ENCODE measurements at places on chromosomes 7 and 10.

GRCh38 chr10:78849115-78849514 is 219.7 kb upstream of the ZMIZ1 start:
- no peak for DNase-seq
- no peak overlapping the region for H3K4me3 ChIP-seq
- H3K27ac ChIP-seq, result no peak overlapping the region
- no peaks in the 10 kb centered on the region for H3K36me3 ChIP-seq
- H3K27me3 ChIP-seq, result no peaks in the 10 kb centered on the region

DNA sequence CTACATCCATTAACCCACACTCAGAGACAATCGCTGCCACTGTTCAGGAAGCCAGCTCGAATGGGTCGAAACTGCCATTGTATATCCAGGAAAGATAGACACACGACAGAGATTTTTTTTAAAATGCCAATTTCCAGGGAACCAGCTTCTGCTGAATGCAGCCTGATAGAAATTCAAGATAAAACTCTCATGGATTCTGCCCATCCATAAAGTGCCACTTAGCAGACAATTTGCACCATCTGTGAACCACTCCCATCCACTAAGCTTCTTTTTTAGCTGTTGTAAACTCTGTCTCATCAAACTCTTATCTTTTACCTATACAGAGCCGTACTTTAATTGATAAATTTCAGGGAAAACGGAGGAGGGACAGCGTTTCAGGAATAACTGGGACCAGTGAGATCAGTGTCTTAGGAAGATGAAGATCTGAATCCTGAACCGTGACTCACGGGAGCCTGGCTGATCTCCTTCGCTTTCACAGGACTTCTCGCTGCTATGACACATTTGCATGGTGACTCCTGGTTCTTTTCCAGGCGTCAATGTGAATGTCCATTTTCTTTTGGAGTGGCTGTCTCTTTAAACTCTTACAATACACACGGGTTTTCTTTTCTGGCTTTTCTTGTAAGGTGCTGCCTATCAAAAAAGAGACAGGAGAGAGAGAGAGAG is 103.4 kb downstream of the FAM204A start:
- peaks cover 5% of the 10 kb centered on the region for H3K27me3 ChIP-seq
- H3K4me3 ChIP-seq, result no peak overlapping the region
- H3K27ac ChIP-seq, result no peak overlapping the region
- no peak for DNase-seq

DNA sequence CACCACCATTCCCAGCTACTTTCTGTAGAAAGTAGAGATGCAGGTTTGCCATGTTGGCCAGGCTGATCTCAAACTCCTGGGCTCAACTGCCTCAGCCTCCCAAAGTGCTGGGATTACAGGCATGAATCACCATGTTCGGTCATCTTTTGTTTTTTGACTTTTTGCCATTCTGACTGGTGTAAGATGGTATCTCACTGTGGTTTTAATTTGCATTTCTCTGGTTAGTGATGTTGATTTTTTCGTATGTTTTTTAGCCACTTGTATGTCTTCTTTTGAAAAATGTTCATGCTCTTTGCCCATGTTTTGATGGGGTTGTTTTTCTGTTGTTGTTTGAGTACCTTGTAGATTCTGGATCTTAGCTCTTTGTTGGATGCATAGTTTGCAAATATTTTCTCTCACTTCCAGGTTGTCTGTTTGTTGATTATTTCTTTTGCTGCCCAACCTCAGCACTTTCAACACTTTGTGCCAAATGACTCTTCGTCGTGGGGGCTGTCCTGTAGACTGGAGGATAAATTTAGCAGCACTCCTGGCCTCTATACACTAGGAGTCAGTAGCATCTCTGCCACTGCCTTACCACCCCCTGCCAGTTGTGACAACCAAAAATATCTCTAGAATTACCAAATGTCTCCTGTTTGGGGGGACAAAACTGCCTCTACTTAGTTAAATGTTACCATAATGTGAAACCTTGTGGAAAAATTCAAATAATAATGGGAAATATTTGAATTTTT is 6.5 kb upstream of the CPED1 start:
- H3K4me3 ChIP-seq, result no peak overlapping the region
- H3K36me3 ChIP-seq, result peaks cover 1% of the 10 kb centered on the region
- peaks cover 8% of the 10 kb centered on the region for H3K4me1 ChIP-seq
- H3K27me3 ChIP-seq, result peaks cover 12% of the 10 kb centered on the region
- no peak for DNase-seq
- H3K27ac ChIP-seq, result peak overlapping the region; percentile 25

DNA sequence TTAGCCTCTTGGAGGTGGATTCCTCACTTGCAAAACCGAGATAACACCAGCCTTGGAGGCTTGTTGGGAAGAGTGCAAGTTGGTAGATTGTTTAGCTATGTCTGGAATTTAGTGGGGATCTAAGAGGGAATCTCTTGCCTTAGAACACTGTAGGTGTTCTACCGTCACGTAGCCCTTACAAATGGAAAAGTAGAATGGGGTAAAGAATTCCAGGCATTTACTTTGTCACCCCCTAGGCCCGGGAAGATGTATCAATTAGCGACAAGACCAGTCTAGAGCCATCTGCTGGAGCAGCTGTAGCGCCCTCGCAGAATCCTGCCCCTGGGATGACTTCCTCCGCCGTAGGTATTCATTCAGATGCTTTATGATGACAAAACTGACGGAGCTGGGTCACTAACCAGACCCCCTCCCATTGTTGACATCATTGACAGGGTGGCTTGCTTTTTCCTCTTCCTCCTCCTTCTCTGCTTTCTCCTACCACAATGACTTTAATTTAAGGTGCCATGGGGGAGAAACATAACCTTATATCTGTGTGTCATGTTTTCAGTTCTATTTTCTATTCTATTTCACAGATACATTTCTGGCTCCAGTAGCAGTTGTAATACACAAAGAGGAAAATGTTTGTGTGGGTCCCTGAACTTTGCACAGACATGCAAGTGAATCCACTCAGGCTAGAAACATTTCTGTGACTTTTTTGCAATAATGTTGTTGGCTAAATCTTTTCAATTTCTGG is 262.6 kb upstream of the LYZL1 start:
- no peaks in the 10 kb centered on the region for H3K4me1 ChIP-seq
- no peak for DNase-seq
- H3K27ac ChIP-seq, result no peak overlapping the region
- H3K36me3 ChIP-seq, result no peaks in the 10 kb centered on the region

DNA sequence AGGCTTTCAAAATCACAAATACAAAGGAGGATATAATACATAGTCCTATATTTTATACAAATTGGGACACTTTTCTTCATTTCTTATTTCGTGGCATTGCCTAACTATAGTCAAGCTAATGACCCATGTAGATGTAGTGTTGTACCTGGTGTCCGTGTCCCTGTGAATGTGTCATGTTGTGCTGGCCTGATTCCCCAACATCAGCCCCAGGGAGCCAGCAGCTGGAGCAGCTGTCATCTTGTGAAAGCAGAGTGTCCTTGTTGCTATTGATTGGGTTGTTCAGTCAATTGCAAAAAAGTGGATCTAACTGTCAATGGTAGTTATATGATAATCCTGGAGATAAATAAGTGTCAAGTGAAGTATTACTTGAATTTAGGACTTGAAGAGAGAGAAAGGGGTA is 86.3 kb downstream of the KAT6B start:
- no peaks in the 10 kb centered on the region for H3K27me3 ChIP-seq
- DNase-seq, result no peak
- H3K36me3 ChIP-seq, result peaks cover 2% of the 10 kb centered on the region
- H3K27ac ChIP-seq, result no peak overlapping the region

GRCh38 chr10:97333351-97333600 is 1.3 kb downstream of the FRAT2 start:
- H3K27ac ChIP-seq, result peak overlapping the region; percentile 75
- H3K27me3 ChIP-seq, result peaks cover 24% of the 10 kb centered on the region
- peak overlapping the region; percentile 86 for H3K4me3 ChIP-seq

- H3K27ac ChIP-seq, result no peak overlapping the region
- H3K36me3 ChIP-seq, result no peaks in the 10 kb centered on the region
- no peak for DNase-seq
These were observed 9.9 kb downstream of the C7orf57 start for GRCh38 chr7:48045195-48045765.

GRCh38 chr7:85041605-85042216 is 145.1 kb downstream of the SEMA3D start:
- DNase-seq, result no peak
- H3K36me3 ChIP-seq, result no peaks in the 10 kb centered on the region
- no peaks in the 10 kb centered on the region for H3K4me1 ChIP-seq
- H3K27me3 ChIP-seq, result no peaks in the 10 kb centered on the region
- no peak overlapping the region for H3K27ac ChIP-seq
- H3K4me3 ChIP-seq, result no peak overlapping the region

- no peak overlapping the region for H3K4me3 ChIP-seq
- no peaks in the 10 kb centered on the region for H3K36me3 ChIP-seq
These were observed 71.3 kb upstream of the CSTF2T start for GRCh38 chr10:51770709-51771108.

- no peak overlapping the region for H3K4me3 ChIP-seq
- no peaks in the 10 kb centered on the region for H3K4me1 ChIP-seq
- H3K27ac ChIP-seq, result no peak overlapping the region
- H3K36me3 ChIP-seq, result no peaks in the 10 kb centered on the region
These were observed 215.3 kb upstream of the ZNF32 start for GRCh38 chr10:43863859-43864591.

- peaks cover 22% of the 10 kb centered on the region for H3K4me1 ChIP-seq
- H3K36me3 ChIP-seq, result peaks cover 4% of the 10 kb centered on the region
- peak overlapping the region; percentile 71 for H3K4me3 ChIP-seq
- peaks cover 5% of the 10 kb centered on the region for H3K27me3 ChIP-seq
- DNase-seq, result no peak
- H3K27ac ChIP-seq, result no peak overlapping the region
These were observed 41.6 kb upstream of the FAM20C start for GRCh38 chr7:150811-151221.

- H3K27ac ChIP-seq, result no peak overlapping the region
- H3K36me3 ChIP-seq, result no peaks in the 10 kb centered on the region
- no peak for DNase-seq
- no peak overlapping the region for H3K4me3 ChIP-seq
These were observed 29.8 kb downstream of the NPY start for GRCh38 chr7:24313777-24314176.

GRCh38 chr10:21961847-21962246 is 41.7 kb downstream of the DNAJC1 start:
- peaks cover 11% of the 10 kb centered on the region for H3K4me1 ChIP-seq
- no peak for DNase-seq
- peaks cover 2% of the 10 kb centered on the region for H3K27me3 ChIP-seq
- peaks cover 3% of the 10 kb centered on the region for H3K36me3 ChIP-seq

GRCh38 chr7:12727455-12728191 is 40.2 kb downstream of the ARL4A start:
- no peak overlapping the region for H3K4me3 ChIP-seq
- peaks cover 25% of the 10 kb centered on the region for H3K4me1 ChIP-seq
- no peak overlapping the region for H3K27ac ChIP-seq
- peaks cover 3% of the 10 kb centered on the region for H3K27me3 ChIP-seq

GRCh38 chr7:42617071-42617765 is 294.7 kb downstream of the C7orf25 start:
- H3K4me3 ChIP-seq, result no peak overlapping the region
- H3K27ac ChIP-seq, result no peak overlapping the region
- H3K4me1 ChIP-seq, result no peaks in the 10 kb centered on the region
- no peaks in the 10 kb centered on the region for H3K27me3 ChIP-seq
- H3K36me3 ChIP-seq, result no peaks in the 10 kb centered on the region
- no peak for DNase-seq

- H3K27me3 ChIP-seq, result peaks cover 8% of the 10 kb centered on the region
- no peaks in the 10 kb centered on the region for H3K4me1 ChIP-seq
- no peak overlapping the region for H3K27ac ChIP-seq
These were observed 115.2 kb downstream of the RNLS start for GRCh38 chr10:88467835-88468485.

DNA sequence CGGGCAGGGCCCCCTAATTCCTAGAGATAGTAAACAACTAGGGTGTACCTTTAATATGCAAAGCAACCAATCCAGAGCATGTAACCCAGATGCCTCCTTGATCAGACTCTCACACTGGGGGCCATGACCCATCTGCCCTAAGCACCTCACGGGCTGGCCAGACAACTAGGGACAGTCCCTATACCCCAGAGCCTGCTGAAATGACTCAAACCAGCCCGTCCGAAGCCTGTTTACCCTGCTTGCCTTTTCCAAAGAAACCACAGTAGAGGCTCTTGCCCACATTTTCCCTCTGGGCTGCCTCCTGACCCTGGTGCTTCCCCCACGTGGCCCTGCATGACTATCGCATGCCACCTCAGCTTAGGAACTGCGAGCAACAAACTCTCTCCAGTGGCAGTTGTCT is 46.2 kb downstream of the RGS10 start:
- H3K36me3 ChIP-seq, result peaks cover 42% of the 10 kb centered on the region
- H3K4me3 ChIP-seq, result peak overlapping the region; percentile 64
- DNase-seq, result no peak
- H3K27ac ChIP-seq, result peak overlapping the region; percentile 87
- H3K4me1 ChIP-seq, result peaks cover 79% of the 10 kb centered on the region
- no peaks in the 10 kb centered on the region for H3K27me3 ChIP-seq

- peak within 1 kb of the TSS; percentile 95 for H3K4me3 ChIP-seq
- DNase-seq, result peak; percentile 97
- no peaks in the 10 kb centered on the region for H3K27me3 ChIP-seq
- H3K27ac ChIP-seq, result peak within 1 kb of the TSS; percentile 99
- peaks cover 50% of the 10 kb centered on the region for H3K4me1 ChIP-seq
These were observed at the start of gene SAMD8 for GRCh38 chr10:75111365-75111906. Gene SAMD8, plus strand, starts transcription at chr10:75111656. Its CDS starts 38,873 bp downstream, at chr10:75150529.

- H3K4me1 ChIP-seq, result peaks cover 5% of the 10 kb centered on the region
- peaks cover 12% of the 10 kb centered on the region for H3K36me3 ChIP-seq
- H3K4me3 ChIP-seq, result no peak overlapping the region
- H3K27ac ChIP-seq, result no peak overlapping the region
- DNase-seq, result no peak
These were observed 330.4 kb upstream of the AOAH start for GRCh38 chr7:37054624-37055241.

DNA sequence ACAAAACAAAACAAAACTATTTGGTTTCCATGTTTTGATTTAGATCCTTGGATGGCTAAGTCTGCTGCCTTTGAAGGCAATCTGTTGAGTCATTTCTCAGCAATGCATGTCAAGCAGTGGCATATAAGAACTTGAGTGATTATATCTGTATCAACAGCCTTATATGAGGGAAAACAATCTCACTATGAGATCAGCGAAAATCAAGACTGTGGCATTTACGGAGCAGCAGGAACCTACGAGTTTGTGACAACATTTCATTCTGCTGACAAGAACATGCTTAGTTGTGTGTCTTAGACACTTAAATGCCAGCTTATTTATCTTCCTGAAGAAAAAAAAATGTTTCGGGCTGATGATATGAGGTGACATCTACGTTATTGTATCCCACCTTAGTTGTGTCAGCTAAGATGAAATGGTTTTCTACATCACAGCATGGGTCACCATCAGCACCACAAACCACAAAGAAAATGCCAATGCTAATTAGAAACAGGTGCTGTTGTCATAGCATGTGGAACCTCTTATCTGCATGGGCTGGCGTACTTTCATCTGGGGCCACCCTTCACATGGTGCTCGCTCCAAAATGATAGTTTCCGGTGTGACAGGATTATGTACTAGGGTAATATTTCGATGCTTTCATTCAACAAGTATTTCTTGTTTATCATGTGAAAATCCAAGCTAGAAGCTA is 1085.5 kb downstream of the SORCS1 start:
- no peaks in the 10 kb centered on the region for H3K27me3 ChIP-seq
- no peak for DNase-seq
- no peak overlapping the region for H3K27ac ChIP-seq
- H3K36me3 ChIP-seq, result no peaks in the 10 kb centered on the region

Data from activated T-helper 1 cell treated with anti-CD3 and anti-CD28 coated beads, Interleukin-12 subunit alpha, Interleukin-12 subunit beta, Interleukin-2, Interleukin-4 antibody, amounts not matched to agents 30 ng/mL and 10 ng/mL and 1 ng/mL, durations not matched to agents 14 hours and 24 hours and 36 hours (primary cell).